Lung (tissue), 17 donors: ENCODE measurements at places on chromosomes 16 and 17. TPM values are rescaled to one million over a fixed set of nuclear protein-coding genes. Genes with fewer than 3 reads are reported as not detected.

DNA sequence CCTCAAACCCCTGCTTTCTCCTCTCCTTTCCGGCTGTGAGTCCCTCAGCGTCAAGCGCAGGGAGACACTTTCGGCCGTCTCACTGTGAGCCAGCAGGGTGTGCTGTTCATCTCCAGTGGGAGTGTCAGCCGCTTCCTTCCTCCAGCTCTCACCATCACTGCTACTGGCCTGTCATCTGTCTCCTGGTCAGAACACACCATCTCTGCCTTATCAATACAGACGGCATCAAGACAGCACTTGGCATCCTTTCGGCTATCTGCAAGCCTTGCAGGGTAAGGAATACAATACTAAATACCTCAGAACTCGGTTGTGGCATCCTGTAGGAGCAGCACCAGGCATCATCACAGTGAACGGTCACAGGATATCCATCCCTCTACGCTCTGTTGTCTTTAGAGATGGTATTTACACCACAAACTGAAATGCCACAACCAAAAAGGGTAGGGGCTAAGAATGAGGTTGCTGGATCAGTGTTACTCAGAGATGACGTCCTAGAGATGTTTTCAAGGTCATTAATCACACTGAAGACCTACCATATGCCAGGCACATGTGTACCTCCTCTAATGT lies 20.7 kb upstream of the CMTM4 start:
- H3K27me3 ChIP-seq, result no peaks in the 10 kb centered on the region
- H3K4me1 ChIP-seq, result no peaks in the 10 kb centered on the region
- DNase-seq, result no peak

The NUBP1 gene
- total RNA-seq, result 28.4 TPM

DNA sequence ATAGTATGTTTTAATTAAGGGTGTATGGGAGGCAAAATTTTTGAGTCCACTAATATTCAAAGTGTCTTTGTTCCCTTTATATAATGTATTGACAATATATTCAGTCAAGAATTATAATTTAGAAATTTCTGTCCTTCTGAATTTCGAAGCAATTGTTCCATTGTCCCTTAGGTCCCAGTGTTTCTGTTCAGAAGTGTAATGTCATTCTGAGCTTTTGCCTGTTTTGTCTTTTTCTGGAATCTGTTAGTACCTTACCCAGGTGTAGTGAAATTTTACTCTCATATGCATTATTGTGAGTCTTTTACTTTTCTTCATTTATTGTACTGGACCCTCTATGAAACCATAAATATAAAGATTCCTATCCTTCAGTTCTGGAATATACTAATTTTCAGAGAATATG lies 505.7 kb upstream of the KIF2B start:
- H3K27me3 ChIP-seq, result no peaks in the 10 kb centered on the region
- H3K36me3 ChIP-seq, result no peaks in the 10 kb centered on the region
- DNase-seq, result no peak
- H3K27ac ChIP-seq, result no peak overlapping the region
- H3K4me1 ChIP-seq, result no peaks in the 10 kb centered on the region

DNA sequence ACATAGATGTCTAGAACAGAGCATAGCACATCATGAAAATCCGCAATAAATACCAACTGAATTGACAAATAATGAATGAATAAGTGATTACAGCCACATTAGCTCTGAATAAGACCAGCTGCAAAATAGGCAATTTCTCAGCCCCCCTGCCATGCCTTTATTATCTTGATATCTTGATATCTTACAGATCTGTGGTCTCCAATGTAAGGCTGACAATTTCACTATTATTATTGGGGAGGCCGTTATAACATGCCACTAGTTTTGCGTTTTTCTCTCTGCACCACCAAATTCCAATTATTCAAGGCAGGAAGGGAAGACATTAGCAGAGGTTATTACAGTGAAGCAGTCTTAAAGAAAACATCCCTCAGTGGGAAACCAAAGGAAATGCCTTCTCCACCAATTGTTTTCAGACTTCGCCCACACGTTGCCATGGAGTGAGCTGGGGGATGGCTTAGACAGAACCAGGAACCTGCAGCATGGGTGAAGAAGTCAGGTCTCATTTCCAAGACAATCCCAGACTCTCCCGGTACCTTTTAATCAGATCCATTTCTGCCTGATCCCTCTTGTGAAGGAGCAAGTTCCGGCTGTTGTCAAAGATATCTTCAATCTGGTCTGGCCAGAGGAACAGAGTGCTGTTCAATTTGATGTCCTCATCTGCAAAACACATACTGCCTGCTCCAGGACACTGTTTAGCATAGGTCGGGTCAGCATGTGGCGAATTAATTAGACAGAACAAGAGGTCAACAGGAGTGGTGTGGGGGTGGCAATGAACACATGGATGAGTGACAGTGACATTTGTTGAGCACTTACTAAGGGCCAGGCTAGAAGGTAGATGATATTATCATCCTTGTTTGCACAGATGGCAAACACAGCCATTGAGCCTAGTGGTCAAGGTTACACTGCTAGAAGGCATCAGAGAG lies 46.4 kb downstream of the DNAH3 start:
- no peak overlapping the region for H3K27ac ChIP-seq
- DNase-seq, result no peak
- peaks cover 1% of the 10 kb centered on the region for H3K4me1 ChIP-seq
- H3K4me3 ChIP-seq, result no peak overlapping the region
- no peaks in the 10 kb centered on the region for H3K27me3 ChIP-seq

The HSD11B2 gene
- 6.8 TPM for total RNA-seq
